ENCODE measurements at places on chromosomes 16 and 17. TPM values are rescaled to one million over a fixed set of nuclear protein-coding genes. Genes with fewer than 3 reads are reported as not detected.

GRCh38 chr17:4573669-4574068, 10.7 kb upstream of the SMTNL2 start:
- DNase-seq: no peak

DNA sequence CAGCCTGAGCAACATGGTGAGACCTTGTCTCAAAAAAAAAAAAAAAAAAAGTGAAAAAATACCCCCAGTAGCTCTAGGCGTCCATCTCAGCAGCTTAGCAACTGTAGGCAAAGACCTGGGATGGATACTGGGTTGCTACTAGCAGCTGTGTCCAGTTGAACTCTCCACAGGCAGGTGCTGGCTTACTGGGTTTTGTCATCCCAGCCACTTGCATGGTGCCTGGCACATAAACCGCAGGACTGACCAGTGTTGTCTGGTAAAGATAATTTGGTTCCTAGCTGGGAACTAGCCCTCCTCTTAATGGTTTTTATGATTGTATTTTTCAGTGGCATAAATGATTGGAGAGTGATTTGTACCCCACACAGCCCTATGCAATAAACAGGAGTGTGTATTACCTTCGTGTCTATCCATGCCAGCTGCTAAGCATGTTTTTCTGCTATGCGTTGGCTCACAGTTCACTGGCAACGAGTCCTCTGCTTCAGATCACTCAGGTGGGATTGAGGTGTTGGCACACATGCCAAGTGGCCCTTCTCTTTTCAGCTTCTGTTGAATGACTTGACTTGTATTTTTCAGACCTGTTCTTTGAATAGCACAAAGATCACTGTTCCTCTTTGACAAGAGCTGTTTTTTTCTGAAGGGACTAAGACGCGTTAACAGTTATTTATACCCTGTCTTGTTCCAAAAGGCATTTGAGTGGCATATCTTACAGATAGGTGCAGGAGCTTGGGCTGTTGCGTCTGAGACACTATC, 352.9 kb downstream of the SNX29 start:
- no peak for DNase-seq

- DNase-seq: no peak
These were observed 2.3 kb downstream of the C17orf99 start for GRCh38 chr17:78148286-78149016.

- no peak for DNase-seq
These were observed 41.5 kb downstream of the RPTOR start for GRCh38 chr17:80585890-80586845.

DNA sequence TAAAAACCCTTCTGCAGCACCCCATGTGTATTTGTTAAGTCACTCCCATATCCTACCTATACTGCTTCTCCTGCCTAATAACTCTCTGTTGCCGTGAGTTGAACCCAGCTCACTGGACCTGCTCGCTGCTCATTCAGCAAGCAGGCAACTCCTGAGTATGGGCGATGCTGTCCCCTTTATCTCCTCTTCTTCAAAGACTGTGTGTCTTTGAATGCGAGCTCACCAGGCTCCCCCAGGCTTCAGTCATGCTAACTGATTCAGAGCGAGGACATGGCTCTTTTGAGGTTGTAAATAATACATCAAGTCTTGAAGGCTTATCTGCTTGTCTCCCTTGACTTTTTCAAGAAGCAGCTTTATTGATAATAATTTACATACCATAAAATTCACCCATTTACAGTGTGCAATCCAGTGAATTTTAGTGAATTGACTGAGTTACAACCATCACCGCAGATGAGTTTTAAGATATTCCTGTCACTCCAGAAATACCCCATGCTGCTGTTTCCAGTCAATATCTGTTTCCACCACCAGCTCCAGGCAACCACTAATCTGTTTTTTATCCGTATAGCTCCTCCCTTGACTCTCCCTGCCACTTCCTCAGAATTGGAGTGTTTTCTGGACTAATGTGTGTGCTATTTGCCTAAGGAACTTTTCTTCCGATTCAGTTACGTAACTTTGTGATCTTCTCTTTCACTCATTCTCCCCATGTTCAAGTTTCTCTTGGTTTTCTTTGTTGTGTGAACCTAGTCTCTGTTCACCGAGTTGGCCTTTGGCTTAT, 132.2 kb downstream of the SPECC1 start:
- no peak for DNase-seq

- DNase-seq: no peak
These were observed 102.0 kb upstream of the HAS3 start for GRCh38 chr16:69003500-69003899.

DNA sequence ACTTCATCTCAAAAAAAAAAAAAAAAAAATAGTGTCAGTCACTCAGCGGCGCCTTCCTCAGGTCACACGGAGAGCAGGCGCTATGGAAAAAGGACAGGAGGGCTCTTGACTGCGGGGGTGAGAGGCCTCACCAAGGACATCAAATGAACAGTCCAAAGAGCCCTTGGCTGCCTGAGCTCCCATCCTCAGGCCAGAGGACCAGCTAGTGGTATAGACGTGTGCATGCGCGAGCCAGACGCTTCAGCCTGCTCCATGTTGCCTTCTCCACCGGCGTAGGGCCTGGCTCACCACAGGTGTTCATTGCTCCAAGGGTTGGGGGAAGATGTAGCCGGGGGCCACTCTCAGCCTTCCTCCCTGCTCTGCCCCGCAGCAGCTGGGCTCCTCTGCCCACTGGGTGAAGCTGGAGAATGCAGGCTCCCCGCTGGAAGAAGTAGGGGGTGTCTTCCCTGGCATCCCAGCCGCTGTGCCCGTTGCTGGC, 65.8 kb upstream of the PLCG2 start:
- no peak for DNase-seq

DNA sequence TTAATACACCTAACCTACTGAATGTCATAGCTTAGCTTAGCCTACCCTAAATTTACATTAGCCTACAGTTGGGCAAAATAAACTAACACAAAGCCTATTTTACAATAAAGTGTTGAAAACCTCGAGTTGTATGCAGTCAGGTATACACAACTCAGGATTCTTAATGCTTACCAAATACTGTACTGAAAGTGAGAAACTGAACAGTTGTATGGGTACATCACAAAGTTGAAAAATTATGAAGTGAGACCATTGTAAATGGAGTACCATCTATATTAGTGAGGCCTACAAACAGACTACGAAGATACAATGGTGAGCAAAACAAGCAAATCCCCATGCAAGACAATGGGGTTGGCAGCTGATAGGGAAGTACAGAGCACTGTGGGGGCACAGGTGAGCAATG, 79.7 kb downstream of the VAT1L start:
- DNase-seq: no peak

DLX3 gene
- polyA plus RNA-seq: not detected
